Right atrium auricular region (tissue), 2 donors: ENCODE measurements at places on chromosomes 5 and 9.

DNA sequence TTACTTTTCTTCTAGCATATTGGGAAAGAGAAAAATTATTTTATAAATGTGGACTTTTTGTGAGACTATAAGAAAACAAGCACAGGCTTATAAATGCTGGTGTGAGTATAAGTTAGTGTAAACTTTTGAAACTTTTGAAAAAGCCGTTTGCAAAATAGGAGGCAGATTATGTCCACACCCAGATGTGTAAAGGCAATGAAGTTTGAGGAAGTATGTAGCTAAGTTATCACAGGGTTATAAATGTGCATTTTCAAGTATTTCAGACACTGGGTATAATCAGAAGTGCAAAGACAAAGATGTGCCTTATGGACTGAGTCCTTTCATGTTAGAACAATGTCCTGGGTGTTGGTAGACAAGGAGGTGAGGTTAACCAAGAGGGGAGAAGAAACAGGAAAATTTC, 85.5 kb downstream of the ANXA1 start:
- DNase-seq, result no peak
- H3K4me3 ChIP-seq, result no peak overlapping the region
- H3K27ac ChIP-seq, result no peak overlapping the region
- no peaks in the 10 kb centered on the region for H3K4me1 ChIP-seq

- H3K27ac ChIP-seq, result no peak overlapping the region
- H3K4me3 ChIP-seq, result no peak overlapping the region
- no peaks in the 10 kb centered on the region for H3K4me1 ChIP-seq
- no peaks in the 10 kb centered on the region for H3K36me3 ChIP-seq
- no peak for DNase-seq
These were observed 356.3 kb upstream of the SMARCA2 start for GRCh38 chr9:1658661-1659362.

GRCh38 chr5:98391921-98392625, 381.4 kb upstream of the RGMB start:
- no peak overlapping the region for H3K27ac ChIP-seq
- no peaks in the 10 kb centered on the region for H3K4me1 ChIP-seq
- DNase-seq, result no peak
- no peak overlapping the region for H3K4me3 ChIP-seq

- DNase-seq, result no peak
- H3K4me1 ChIP-seq, result no peaks in the 10 kb centered on the region
- no peak overlapping the region for H3K4me3 ChIP-seq
- no peaks in the 10 kb centered on the region for H3K27me3 ChIP-seq
- H3K36me3 ChIP-seq, result no peaks in the 10 kb centered on the region
- H3K27ac ChIP-seq, result no peak overlapping the region
These were observed 116.6 kb upstream of the BNC2 start for GRCh38 chr9:16987026-16987425.

DNA sequence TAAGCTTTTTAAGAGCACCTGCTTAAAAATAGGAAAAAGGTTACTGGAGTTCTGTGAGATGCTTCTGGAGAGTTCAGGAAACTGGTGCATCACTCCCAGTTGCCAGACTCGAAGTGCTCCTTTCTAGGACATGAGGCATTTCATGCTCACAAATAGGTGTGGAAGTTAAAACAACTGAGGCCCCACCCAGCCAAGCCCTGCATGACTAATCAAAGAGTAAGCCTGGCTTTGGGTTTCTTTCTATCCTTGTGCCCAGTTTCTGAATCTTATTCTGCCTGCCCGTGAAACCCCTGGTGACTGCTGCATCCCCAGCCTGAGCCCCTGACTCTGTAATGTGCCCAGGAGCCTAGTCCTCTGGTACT, 7.7 kb downstream of the SPINK9 start:
- H3K27ac ChIP-seq, result no peak overlapping the region
- H3K4me1 ChIP-seq, result no peaks in the 10 kb centered on the region
- no peak for DNase-seq
- no peaks in the 10 kb centered on the region for H3K27me3 ChIP-seq

GRCh38 chr5:89337-90286, 2.4 kb upstream of the PLEKHG4B start:
- no peaks in the 10 kb centered on the region for H3K36me3 ChIP-seq
- H3K27me3 ChIP-seq, result no peaks in the 10 kb centered on the region
- no peak overlapping the region for H3K4me3 ChIP-seq
